Fibroblast of skin of abdomen (primary cell): ENCODE measurements at places on chromosomes 1 and 21.
A peak's percentile ranks its signal among the peaks of the same experiment; 100 is the strongest.

GRCh38 chr1:31412205-31412604 is 808 bp upstream of the SERINC2 start:
- no peak for DNase-seq

DNA sequence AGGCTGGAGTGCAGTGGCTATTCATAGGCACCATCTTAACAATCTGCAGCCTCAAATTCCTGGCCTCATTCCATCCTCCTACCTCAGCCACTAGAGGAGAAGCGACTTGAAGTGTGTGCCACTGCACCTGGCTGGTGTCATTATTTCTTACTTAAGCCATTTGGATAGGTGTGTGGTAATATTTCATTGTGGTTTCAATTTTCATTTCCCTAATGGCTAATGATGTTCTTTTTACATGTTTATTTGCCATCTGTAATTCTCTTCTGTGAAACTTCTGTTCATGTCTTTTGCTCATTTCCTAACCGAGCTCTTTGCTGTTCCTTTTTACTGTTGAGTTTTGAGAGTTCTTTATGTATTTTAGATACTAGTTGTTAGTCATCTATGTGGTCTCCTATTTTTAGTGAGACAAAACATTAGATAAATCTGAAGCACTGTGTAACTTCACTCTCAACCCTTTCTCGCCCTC is 66.8 kb downstream of the SLC27A3 start:
- DNase-seq, result no peak

- DNase-seq, result peak; percentile 12
Observed at GRCh38 chr1:202964791-202965410, 2.2 kb downstream of the CYB5R1 start.

DNA sequence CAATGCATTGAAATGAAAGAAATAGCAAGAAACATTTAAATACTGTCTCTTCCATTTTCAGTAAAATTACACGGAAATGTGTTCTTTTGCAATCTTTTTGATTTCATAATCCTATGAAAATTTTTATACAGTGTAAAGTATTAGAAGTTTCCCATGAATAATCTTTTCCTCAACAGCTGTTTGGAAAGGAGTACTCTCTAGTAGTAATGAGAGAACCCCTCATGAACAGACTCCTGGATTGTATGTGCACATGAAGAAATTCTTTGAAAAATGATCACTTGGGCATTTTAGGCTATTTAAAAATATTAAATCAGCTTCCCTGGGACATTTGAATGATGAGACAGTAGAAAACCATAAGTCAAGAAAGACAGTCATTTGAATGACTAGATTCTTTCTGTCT is 64.4 kb downstream of the LHX9 start:
- DNase-seq, result peak; percentile 61

DNA sequence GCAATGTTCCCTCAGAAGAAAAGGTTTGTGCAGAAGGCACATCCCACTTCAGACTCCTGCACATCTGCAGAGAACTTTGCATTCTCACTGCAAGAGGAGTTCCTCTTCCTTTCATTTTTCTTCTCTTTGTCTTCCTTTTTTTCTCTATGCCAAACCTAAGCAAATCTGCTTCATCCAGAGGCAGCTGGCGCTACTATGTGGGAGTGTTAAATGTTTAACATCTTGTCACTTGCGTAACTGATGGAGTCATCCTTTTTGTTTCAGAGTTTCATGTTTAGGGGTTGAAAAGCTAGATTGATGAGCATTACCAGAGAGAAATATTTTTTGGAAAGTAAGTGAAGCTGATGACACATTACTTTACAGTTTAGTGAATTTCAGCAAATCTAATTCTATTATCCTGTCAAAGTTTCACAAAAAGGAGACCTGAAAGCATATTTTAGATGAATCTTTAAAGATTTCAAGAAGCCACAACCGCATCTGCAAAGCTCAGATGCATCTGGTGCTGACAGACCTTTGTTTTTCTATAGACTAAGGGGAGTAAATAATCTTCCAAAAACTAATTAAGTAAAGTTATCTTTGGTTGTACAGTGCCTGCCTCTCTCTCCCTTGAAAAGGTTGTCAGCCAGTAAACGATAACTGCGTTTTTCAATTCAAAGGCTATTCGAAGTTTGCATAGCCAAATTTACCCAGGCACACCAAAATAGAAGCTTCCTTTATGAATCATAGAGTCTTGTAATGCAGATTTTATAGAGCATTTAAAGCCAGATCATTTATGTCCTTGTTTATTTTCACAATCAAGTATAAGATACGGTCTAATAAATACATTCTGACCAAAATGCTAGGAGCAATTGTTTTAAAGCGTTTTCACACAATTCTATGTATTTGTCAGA is 1.2 kb upstream of the LRRC53 start:
- peak; percentile 53 for DNase-seq

DNA sequence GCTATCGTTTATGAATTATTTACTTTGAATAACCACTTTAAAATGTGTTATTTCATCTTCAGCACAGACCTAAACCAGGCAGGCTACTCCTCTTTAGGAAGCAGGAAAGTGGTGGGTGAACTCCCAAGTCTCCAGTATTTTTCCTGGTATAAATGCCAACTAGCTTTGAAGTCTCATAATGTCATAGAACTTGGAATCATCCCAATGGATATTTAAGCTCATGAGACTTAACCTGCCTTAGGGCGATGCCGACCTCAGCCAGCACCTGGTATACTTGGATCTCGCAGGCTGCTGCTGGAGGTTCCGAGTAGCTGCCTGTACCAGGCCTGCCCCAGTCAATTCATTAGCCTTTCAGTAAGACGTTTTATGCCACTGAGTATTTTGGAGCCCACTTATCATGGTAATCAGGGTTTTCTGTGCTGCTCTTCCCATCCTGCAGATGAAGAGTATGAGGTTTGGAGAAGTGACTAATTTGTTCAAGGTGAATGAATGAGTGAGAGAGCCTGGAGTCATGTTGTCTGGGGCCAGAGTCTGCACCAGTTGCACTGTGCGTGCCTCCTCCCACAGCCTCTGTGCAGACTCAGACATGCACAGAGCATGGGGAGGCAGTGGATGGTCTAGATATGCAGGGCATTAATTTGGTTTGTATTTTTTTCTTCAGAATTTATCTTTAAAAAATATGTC is 34.9 kb downstream of the VANGL1 start:
- no peak for DNase-seq

- DNase-seq, result peak; percentile 75
Observed at GRCh38 chr1:43526002-43526401, 4.7 kb upstream of the PTPRF start.

GRCh38 chr1:24941564-24941963 is 11.5 kb upstream of the RUNX3 start:
- no peak for DNase-seq

- DNase-seq, result no peak
Observed at GRCh38 chr1:207993477-207994445, 82.8 kb upstream of the CD34 start.

DNA sequence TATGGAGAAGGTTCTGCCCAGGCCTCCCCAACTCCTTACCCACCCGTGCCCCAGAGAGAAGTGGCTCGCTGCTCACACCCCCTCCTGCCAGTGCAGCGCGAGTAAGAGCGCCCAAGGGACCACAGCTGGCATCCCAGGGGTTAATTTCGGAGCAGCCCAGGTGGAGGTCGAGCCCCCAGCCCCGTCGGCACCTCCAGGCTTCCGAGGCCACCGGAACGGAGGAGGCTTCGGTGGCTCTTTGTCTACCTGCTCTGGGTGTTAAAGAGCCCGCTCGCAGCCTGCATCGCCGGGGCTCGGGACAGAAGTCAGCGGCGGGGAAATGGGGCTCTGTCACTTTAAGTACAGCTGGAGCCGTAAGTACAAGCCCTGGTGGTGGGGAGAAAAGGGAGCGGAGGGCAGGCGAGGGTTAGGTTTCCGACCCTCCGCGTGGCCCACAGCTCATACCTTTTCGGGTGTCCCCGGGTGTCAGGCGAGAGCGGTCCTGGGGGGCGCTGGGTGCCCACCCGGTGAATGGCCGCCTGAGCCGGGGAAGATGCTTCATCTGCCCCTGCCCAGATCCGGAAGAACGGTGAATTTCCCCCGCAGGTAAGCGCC is 89.4 kb upstream of the IPO9 start:
- DNase-seq, result no peak

- DNase-seq, result no peak
Observed at GRCh38 chr21:34875830-34876229, 173.3 kb downstream of the RUNX1 start.

GRCh38 chr1:107004421-107004820 is 52.1 kb upstream of the PRMT6 start:
- DNase-seq, result no peak

- DNase-seq, result no peak
Observed at GRCh38 chr1:59814901-59815825, at the start of gene HOOK1. TSS of gene HOOK1 (plus strand) at chr1:59814949. CDS start at chr1:59815118, 169 bp downstream.

DNA sequence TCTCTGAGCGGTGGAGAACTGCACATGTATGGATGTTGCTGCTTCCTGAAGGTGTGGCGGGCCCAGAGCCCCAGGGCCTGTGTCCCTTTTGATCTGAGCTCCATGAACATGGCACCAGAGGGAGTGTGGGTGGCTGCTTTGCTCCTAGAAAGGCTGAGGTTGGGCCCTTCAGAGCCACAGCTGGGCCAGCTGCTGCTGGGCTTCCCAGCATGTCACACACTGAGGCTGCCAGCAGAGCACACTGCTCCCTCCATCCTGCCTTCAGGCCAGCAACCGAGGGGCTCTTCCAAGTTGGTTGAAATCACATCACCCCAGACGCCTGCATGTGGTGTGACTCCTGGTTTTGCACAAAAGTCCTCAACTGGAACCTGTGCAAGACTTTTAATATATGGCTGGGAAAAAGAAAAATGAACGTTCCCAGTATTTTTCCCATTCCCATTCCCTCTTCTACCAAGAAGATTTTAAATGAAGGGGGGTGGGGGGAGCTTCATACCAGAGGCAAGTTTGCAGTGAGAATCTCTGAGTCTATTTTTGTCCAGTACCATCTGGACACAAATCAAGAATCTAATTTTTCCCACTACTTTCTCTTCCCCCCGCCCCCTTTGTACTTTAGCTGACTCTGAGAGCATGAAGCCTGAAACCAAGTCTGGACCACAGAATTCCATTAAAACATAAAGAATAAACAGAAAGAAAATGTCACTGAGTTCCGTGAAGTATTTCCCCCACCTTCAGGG is 26.2 kb upstream of the NGF start:
- DNase-seq, result peak; percentile 93

GRCh38 chr21:14520535-14520934 is 25.6 kb downstream of the SAMSN1 start:
- DNase-seq, result no peak

GRCh38 chr1:112237983-112238545 is 157.9 kb upstream of the CTTNBP2NL start:
- DNase-seq, result no peak

- no peak for DNase-seq
Observed at GRCh38 chr1:96464991-96465390, 256.6 kb upstream of the PTBP2 start.

DNA sequence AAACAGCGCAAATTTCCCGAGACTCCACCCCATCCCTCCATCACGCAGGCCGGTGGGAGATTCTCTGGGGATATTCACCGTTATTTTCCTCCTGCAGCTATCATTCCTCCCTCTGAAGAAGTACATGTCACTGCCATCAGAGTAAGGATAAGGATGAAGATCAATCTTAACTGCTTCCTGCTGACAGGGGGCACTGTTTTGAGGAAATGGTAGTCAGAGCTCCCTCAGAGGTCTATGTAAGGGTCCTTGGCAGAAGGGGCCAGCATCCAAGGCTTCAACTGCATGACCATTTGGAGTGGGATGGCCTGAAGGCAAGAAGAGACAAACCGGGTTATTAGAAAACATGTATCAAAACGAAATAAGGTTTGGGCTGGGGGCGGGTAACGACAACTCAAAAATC is 111.5 kb downstream of the KCNK1 start:
- no peak for DNase-seq

- DNase-seq, result no peak
Observed at GRCh38 chr1:150612014-150612345, 17.4 kb downstream of the ENSA start.

GRCh38 chr21:45296638-45297037 is 8.9 kb upstream of the POFUT2 start:
- DNase-seq, result no peak

DNA sequence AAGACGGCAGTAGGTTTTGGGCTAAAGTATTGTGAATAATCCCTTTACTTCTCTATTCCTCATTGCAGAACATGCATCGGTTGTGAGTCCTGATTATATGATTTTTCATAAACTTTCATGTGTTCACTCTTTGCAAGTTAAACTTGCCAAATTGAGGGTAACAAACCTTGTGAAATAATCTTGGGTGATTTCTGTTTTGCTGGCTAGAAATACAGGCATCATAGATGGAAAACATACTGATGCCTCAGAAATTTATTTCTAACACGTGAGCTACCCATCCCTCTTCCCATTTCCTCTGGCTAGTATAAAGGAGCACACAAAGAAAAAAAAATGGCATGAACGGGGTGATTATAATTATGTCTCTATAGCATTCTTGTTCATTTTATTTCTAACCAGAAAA is 39.6 kb downstream of the RGS5 start:
- no peak for DNase-seq

- DNase-seq, result no peak
Observed at GRCh38 chr1:2544875-2545640, 11.1 kb upstream of the TNFRSF14 start.

DNA sequence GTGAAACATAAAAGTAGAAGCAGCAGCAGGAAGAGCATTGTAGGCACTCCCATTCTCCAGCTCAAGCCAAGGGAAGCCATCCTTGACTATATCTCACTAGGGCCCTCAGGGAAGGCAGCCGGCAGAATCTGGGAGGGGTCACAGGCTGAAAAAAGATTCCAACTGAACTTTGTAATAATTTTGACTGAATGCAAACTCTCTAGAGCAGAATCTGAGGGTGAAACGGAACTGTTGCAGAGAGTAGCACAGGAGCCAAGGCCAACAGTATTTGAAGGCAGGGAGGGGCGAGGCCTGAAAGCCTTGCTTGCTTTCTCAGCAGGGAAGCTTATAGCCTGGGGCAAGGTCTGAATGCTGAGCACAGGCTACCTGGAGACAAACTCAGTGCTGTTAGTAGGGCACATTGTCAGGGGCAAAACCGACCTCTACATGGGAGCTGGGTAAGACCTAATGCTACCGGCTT is 180.6 kb downstream of the COL24A1 start:
- DNase-seq, result no peak

- no peak for DNase-seq
Observed at GRCh38 chr1:157497987-157498735, 54.2 kb downstream of the FCRL5 start.

DNA sequence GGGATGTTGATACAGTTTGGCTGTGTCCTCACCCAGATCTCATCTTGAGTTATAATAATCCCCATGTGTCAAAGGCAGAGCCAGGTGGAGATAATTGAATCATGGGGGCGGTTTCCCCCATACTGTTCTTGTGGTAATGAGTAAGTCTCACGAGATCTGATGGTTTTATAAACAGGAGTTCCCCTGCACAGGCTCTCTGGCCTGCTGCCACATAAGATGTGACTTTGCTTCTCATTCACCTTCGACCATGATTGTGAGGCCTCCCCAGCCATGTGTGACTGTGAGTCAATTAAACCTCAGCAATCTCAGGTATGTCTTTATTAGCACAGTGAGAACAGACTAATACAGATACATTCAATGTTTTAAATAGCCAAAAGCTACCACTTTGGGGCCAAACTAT is 41.1 kb downstream of the SLC35F3 start:
- peak; percentile 0 for DNase-seq

GRCh38 chr1:207807690-207808321 is 56.0 kb downstream of the CD46 start:
- DNase-seq, result no peak

GRCh38 chr1:20367116-20367585 is 76.5 kb downstream of the VWA5B1 start:
- DNase-seq, result peak; percentile 39

GRCh38 chr1:229437443-229437842 is 3.5 kb upstream of the ACTA1 start:
- peak; percentile 28 for DNase-seq

- no peak for DNase-seq
Observed at GRCh38 chr1:10947691-10948462, 64.6 kb upstream of the TARDBP start.

GRCh38 chr1:200369706-200370105 is 40.1 kb downstream of the ZNF281 start:
- DNase-seq, result no peak
